ENCODE measurements at places on chromosomes 6 and 20.

DNA sequence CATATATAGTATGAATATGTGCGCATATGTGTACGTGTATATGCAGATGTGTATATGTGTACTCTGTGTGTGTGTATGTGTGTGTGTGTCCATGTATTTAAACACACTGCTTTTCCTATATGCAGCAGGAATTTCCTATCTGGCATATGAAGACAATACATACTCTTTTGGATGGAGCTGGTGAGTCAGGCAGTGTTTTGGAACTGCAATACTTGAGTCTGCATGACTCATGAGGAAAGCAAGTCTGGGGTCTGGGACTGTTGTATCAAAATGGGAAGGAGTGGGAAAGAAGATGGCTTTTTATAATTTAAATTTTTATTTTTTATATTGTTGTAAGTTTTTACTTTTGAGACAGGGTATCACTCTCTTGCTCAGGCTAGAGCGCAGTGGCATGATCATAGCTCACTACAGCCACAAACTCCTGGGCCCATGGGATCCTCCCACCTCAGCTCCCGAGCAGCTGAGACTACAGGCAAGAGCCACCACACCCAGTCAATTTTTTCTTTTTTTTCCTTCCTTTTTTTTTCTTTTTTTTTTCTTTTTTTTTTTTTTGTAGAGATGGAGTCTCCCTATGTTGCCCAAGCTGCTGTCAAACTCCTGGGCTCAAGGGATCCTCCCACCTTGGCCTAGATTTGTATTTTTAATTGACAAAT lies 72.2 kb downstream of the ATXN1 start:
- no peak for DNase-seq

DNA sequence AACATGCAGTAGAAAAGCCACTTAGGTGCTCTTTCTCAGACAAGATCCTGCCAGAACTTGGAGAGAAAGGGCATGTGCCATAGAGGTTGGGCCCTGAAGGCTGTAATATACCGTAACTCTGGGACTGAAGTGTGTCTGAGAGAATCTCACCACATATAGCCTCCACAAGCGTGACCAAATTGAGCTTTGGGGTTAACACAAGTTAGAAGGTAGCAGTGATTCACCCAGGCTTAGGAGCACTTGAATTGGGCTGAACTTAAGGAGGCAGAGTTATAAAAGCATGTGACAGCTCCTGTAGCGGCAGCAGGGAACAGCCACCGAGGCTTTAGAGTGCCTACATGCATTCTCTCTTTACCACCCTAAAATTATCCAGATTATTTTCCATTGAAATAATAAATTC lies 361.6 kb downstream of the PHF3 start:
- DNase-seq: no peak

DNA sequence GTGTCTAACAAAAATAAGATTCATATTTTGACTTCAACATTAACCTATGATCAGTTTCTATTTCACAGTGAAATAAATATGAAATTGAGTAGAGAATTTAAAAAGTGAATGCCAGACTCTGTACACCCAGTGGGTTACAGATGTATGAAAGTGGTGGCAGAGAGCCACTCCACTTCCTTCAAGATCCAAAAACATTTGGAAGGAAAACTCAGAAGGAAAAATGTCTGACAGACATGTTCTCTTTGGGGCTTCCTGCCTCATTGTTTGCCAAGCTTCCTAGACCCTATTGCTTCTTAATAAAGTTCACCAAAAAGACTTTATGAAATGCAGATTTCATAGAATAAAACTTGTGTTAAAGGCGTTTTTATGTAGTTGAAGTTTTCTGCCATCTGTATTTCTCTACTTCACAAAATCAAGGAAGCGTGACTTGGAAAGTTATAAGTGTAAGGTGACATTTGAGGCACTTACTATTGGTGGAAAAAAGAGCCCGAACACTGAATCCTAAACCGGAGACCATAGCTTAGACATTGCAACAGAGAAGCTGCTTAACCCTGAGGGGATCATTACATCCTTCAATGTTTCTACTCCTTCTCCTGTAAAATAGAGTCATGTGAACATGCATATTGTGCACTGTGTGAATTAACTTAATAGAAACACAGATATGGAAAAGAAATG lies 12.8 kb downstream of the HMGCLL1 start:
- peak; percentile 42 for DNase-seq

GRCh38 chr6:134415194-134415593 lies 97.3 kb upstream of the SGK1 start:
- DNase-seq: no peak

GRCh38 chr20:9491324-9491723 lies 23.1 kb upstream of the LAMP5 start:
- no peak for DNase-seq

GRCh38 chr20:33280000-33280680 lies 2.9 kb upstream of the BPIFB1 start:
- DNase-seq: no peak

DNA sequence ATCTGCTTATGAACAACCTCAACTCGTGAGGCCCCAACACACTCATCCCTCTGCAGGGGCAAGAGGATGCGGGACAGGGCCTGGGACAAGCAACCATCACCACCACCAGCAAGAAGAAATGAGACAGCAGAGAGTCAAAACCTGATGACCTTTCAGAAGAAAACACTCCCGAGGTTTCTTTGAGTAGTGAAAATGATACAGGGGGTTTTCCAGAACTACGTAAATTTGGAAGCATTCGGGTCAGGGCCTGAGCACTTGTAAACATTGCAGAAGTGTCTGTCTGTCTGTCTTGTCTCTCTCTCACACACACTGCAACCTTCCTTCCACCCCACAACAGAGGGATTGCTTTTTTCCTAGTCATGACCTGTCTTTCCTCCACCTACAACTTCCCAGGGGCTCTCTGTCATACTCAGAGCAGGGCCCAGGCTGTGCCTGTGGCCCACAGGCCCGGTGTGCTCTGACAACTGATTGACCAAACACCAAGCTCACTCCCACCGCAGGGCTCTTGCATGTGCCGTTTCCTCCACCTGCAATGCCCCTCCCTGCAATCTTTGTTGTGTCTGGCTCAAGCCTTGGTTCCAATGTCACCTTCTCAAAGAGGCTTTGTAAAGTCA lies 90.9 kb downstream of the BMP7 start:
- no peak for DNase-seq

DNA sequence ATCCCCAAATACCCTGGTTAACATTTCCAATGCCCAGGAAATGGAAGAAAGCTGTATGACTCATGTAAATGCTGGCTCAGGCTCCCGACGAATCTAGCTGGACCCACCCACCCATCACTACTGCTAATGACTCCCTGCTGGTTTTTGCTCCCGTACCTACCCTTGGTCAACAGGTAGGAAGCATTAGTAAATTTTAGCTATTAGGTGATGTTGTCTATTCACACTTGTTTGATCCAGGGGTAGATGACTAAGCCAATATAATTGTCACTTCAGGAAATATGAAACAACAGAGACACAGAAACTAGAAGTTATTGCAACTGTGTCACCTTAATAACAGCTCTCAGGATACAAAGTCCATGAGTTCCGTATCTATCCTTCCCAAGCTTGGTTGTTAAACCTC lies 94.4 kb upstream of the BEND6 start:
- no peak for DNase-seq

DNA sequence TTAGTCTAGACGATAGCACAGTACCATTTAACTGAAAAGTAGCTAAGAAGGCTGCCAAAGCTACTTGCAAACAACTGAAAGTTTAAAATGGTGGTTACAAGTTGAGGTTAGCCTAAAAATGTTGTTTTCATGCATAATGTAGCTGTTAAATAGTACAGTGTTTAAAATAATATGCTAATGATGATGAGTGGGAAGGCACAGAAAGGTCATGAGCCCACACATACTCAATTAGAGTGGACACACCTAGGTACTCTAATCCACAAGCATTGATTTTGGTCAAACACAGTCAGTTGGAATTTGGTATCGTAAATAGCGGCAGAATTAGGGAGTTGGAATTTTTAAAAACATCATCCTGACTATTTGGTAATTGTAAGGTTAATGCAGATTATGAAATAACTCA lies 7.0 kb downstream of the TXLNB start:
- no peak for DNase-seq

- no peak for DNase-seq
Measured at GRCh38 chr6:143158113-143158581, 97.5 kb downstream of the AIG1 start.

DNA sequence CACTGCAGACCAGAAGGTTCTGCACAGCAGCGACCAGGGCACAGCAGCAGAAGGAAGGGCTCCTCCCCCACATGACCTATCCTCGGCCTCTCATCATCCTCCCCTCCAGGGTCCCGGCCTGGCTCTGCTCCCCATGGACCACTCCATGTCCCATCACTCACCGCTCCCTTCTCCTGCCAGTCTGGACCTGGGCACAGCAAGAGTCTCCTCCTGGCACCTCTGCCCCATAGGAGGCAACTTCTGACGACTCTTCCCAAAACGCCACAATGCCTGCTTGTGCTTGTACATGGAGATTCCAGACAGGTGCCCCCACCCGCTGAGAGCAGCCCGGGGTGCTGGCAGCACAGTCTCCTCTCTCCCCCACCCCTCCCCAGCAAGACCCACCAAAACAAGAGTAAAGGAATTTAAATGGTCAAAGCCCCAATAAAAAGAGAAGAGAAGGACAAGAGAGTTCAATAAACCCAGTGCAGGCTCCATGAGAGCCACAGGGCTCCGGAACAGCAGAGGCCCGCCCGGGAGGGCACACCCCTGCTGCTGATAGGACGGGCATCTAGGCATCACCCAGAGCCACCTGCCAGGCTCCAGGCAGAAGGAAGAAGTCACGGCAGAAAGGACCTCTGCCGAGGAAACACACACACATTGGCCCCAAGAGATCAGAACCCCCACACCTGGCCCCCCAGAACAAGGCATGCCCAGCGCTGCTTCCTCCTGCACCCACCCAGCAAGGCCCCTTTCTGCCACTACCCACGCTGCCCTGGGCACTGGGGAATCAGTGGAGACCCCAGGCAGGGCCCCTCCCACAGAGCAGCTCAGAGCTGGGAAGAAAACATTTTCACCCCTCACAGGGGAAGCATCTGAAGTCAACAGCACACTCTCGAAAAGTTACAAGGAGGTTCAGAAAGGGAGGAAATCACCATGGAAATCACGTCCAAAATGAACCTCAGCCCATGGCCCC lies 15.2 kb downstream of the TAF4 start:
- no peak for DNase-seq

- DNase-seq: no peak
Measured at GRCh38 chr20:63686492-63687321, 9.7 kb upstream of the TNFRSF6B start.

DNA sequence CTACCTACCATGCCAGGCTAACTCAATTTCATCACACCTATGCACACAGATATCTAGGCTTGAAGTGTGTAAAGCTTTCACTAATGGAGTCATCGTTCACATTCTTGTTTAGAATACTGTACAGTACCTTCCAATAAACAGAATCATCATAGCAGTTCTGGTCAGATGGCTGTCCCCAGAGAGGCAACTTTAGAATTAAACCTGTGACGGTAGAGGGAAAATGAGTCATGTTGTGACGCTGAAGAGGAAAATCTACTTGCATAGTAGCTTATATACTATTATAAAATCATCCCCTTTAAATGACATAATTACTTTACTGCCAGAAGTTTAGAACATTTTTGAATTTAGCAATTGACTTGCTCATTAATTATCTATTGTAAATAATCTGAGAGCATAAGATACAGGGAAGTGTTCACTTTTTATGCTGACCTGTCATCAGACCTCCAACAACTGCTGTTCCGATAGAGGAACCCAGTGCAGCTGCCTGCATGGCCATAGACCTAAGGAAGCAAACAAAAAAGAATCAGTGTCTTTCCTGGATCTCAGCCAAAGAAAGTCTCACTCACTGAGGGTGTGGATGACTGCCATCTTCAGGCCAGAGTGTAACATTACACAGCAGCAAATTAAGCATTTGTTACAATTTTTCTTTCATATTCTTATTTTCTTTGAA lies 29.8 kb downstream of the RHAG start:
- DNase-seq: peak; percentile 34

DNA sequence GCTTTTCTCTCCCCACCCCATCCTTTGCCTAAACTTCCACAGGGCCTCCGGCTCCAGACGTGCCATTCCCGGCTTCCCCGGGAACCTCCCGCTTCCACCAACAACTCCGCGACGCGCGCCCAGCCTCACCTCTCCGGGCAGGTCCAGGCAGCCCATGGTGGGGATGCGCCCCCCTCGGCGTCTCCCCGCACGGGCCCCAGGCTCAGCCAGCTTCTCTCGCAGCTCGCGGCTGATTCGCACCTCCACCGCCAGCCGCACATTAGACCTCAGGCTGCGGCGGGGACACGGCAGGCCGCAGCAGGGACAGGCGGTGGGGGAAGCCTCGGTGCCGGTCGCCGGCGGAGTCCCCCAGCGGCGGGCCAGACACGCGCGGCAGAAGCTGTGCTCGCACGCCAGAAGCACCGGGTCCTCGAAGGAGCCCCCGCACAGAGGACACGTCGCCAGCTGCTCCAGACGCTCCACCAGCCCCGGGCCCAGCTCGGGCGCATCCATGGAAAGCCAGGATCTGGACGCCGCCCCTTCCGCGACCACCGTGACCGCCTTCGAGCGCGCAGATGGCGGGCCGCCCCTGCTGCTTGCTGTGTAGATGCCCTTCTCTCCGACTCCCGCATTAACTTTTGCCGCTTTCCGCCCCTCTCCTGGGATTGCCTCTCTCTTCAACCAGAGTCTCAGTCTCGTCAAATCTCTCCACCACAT lies at the start of gene RNF39:
Gene RNF39 (minus strand): TSS at position 676 of the 696 bp plus-strand sequence. CDS start 184 bp downstream, at position 492.
- DNase-seq: no peak

GRCh38 chr20:32861446-32861845 lies 2.7 kb downstream of the EFCAB8 start:
- DNase-seq: no peak

DNA sequence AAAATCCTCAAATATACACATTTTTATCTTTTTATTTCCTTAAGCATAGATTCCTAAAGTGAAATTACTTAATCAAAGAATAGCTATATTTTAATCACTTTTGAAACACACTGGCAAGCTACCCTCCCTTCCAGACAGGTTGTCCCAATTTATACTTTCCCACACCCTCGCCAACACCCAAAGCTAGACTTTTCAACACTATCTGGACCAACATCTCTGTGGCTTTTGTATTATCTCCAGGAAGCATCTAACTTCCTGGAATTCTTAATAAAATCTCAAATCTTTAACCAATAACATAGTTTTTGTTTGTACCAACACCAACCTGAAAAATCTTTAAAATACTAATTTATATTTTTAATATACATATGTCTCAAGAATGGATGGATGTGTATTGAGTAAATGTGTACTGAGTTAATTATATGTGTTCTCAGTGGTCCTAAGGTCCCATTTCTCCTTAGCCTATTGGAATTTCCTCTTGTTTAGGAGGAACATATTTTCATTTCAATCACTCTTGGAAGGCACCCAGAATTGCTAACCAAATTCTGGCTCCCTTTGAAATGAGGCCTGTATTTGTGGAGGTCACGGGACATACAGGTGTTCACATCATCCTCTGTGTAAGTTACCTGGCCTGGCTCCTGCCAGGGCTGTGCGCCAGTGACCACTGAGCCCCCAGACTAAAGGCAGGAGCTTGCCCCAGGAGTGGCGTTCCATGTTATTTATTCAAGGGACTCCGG lies 17.4 kb upstream of the GFOD1 start:
- DNase-seq: no peak
